ENCODE measurements at places on chromosomes 4 and X.

DNA sequence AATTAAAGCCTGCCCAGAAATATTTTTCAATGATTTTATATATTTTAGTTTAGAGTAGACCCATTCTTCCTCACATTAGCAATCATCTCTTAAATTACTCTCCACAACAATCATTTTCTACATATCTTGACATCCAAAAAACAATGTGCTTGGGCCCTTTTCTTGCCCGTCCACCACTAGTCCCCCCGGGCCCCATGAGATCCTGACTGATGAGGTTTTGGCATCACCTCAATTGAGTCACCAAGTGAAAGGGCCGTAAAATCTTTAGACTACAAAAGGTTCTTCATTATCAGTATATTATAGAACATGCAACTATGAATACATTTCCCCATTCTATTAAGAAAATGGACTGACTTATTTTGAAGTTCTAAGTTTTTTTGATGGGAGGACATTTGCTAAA, 4.0 kb upstream of the CDKL2 start:
- DNase-seq, result no peak

GRCh38 chr4:139656614-139657486, 8.8 kb upstream of the MGST2 start:
- DNase-seq, result peak; percentile 82

GRCh38 chr4:132396636-132397035, 752.5 kb upstream of the PCDH10 start:
- no peak for DNase-seq

DNA sequence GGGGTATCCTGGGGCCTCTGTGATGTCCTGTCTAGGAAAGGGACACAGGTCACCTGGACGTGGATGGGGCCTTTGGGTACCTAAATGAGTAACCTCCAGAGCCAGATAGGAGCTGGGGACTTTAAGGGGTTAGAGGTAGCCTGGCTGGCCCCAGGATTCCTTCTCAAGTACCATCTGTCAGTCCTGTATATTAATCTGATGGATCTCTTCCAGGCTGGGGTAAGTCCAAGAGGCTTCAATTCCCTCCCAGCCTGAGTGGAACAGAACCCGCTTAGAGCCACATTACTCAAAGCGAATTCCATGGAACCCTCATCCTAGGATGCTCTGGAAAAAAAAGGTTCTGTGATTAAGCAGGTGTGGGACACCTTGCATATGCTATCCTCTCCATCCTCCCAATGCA, 24.8 kb upstream of the MAP3K15 start:
- peak; percentile 59 for DNase-seq

GRCh38 chr4:157838366-157838765, 334.5 kb downstream of the GASK1B start:
- DNase-seq, result no peak

DNA sequence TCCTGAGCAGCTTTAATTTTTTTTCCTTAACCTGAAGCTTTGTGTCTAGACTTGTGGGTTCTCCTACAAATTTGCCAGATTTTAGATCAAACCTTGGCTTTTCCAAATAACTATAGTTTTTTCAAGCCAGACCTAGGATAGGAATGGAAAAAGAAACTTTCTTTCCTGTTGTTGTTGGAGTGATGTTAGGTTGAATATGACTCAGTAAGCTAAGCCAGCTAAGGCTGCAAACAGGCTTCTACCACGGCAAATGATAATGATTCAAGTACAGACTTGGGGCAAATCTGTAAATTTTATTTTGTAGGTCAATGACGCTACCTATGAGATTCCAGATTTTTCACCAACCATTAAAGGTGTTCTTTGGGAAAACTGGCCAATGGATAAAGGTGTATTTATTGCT, 45.6 kb downstream of the WDR19 start:
- no peak for DNase-seq

- no peak for DNase-seq
Observed at GRCh38 chrX:13662355-13662791, 9.4 kb downstream of the TCEANC start.

DNA sequence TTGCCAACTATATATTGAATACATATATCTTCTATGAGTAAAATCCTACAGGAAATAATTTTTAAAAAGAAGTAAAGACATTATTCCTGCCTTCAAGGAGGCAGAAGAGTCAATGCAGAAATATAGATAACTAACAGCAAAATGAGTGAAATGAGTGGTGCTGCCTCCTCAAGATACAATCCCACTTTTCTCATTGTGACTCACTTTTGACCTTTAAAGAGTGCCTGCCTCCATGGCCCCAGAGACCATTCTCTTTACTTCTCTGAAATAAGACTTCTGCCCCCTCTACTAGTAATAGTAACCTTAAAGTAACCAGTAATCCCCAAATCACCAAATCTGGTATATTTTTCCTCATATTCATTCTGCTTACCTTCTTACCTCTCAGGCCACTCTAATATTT, 15.5 kb downstream of the SLC10A7 start:
- no peak for DNase-seq

- no peak for DNase-seq
Observed at GRCh38 chr4:173008436-173008835, 160.2 kb upstream of the GALNT7 start.

DNA sequence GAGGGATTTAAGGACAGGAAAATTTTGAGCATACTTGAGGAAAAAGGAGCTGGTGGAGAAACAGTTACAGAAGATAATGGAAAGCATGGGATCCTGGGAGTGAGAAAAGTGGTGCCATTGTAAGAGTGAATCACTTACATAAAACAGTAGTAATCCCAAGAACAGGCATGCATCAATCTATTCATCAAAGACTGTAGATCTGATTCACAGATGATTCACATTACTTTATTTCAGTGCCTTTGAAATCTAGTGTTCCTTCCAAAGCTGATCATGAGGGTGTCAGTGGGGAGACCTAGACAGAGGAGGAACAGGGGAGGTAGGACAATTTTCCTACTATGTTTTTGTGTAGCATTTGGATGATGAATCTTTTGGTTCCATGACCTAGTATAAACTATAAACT, 102.7 kb downstream of the TAB3 start:
- DNase-seq, result no peak

GRCh38 chrX:125132274-125132673, 187.4 kb upstream of the TEX13C start:
- no peak for DNase-seq

DNA sequence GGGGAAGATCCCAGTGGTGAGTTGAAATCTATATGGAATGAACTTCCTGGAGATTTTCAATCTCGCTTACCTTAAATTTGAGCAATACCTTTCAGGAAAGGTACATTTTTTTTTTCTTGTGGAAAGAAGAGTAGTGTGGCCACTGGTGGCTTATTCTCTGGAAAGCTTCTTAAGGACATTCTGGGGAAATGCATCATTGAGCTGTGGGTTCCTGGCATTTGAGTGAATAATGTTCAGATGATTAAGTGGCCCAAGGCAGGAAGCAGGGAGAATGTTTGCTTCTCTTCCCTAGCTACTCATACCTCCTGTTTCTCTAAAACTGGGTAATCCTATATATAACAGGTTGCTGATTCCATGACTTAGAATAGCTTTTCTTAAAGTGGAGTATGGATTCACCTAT, 31.8 kb downstream of the STAG2 start:
- DNase-seq, result no peak

- no peak for DNase-seq
Observed at GRCh38 chr4:184475096-184475461, 729 bp upstream of the IRF2 start.

DNA sequence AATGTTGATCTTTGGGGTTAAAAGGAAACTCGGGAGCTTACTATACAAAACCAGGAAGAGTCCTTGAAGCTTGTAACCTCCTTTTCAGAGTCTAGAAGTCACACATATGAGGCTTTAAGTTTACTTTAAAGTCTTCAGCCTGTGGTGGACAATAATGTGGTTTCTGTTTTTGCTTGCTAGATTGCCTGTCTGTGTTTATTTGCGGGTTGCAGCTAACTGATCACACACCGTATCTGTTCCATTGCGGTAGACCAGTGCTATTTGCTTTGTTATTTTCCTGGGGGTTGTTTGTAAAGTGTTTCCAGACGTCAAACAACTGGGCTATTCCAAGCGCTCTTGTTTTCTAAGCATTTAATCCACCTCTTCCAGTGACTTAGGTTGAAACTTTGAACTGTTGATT, 143.0 kb upstream of the GYPA start:
- no peak for DNase-seq

DNA sequence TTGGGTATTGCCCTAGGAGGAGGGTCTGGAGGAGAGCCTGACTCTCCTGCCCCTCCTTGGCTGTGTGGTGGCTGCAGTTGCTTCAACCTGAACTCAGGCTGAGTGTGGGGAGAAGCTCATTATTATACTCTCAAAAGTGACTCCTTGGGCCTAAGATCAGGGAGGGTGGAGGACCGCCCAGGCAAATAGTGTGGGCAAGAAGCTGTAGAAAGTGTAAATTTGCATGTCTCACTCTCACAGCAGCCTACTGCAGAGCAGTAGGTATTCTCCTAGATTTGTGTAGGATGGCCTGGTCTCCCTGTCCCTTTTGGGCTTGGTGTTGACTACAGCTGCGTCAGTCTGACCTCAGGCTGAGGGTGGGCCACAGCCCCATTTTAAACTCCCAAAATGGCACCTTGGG, 156.1 kb downstream of the ZNF330 start:
- no peak for DNase-seq

DNA sequence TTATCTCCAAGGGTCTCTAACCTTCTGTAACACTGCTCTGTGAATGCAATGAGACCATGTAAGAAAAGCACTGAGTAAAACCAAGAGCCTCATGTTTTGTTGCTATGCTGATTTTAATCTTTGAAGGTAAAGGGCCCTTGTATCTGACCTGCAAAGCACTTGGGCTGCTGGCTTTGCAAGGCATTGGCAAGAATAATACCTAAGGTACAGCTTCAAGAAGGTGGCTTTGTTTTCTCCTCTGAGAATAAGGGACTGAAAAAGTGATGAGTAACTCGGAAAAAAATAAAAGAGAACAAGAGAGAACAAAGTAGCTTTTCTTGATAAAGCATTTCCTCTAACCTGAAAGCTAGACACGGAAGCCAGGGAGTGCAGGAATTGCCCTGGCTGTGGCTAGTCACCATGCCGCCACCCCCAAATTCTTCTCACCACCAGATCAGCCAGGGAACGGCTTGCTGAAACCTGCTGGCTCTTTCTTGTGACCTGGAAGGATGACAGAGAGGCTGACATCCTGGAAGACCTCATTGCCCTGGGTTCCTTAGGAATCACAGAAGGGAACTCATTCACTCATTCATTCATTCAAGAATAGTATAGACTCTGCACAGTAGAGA, 41.8 kb upstream of the HS3ST1 start:
- DNase-seq, result no peak

DNA sequence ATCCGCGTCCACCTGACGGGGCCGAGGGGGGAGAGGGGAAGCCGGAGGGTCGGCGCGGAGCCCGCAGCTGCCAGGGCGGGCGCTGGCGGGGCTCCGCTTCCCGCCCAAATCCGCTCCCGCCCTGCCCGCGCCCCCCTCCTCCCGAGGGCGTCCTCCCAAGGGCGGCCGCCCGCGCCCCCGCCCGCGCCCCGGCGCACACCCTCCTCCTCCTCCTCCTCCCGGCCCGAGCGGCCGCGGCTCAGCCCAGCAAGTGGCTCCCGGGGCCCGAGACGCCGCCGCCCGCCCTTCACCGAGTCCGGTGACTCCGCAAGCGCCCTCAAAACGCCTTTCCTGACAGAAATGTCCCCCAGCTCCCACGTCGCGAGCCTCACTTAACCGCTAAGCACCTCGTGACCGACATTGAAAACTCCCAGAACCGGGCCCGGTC, 487 bp downstream of the HMGB2 start:
- no peak for DNase-seq

DNA sequence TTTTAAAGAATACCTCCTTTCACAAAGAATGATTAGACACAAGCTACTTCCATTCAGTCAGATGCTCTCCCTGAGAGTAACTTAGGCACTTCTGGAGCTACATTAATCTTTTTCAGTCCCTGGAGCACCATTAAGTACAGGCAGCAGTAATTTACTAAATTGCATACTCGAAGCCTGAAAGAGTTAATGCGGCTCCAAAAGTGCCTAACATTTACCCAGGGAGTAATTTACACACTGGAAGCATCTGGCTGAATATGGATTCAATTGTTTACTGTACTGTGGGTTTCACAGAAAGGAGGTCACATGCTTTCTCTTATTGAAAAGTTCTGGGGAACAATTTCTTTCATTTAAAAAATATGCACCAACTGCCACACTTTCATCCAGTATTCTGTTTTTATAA, 260.8 kb upstream of the TENM3 start:
- no peak for DNase-seq

DNA sequence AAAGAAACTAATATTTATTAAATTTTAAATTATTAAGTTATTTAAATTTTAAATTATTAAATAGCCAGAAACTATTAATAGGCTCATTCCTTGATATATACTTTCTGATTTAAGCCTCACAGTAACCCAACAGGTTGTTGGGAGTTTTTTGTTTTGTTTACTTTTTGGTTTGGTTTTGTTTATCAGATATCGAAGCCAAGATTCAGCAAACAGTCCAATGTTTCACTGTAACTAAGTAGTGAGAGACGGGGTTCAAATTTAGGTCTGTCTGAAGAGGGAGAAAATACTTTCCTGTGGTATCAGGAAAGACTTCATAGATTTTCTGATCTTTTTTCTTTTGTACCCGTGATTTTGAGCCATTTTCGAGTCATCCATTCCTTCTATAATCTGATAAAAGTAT, 54.2 kb downstream of the CCDC158 start:
- DNase-seq, result no peak

DNA sequence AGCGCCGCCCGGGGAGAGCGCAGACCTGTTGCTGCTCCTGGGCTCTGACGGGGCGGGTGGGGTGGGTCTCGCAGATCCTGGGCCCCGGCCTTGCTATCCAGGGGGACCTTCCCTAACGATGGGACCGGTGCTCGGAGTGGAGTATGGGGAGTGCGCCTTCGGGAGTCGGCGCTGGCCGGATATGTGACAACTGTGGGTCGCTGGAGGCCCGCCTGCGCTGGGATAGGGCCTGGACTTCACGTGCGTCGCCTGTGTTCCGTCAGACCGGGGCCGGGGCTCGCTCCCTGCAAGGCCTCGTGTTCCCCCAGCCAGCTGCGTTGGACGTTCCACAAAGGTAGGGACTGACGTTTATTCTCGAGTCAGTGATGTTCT, 1.3 kb downstream of the TBL1X start:
- peak; percentile 9 for DNase-seq

DNA sequence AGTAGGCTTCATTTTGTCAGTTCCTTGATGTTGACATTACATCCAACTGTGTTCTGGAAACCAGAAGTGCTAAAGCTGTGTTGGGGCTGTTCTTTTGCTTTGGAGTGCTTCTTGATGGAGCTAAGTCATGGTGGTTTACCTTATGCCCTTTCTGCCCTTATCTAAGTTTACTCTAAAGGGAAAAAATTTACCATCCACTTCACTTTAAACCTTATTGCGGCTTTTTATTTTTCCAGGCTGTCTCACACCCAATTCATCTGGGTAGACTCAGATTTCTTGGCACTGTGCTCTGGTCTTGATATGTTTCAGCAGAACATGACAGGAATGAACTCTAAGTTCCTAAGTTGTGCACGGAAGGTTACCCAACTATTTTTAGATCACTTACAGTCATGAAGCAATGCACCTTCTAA, 104.7 kb upstream of the TTC29 start:
- no peak for DNase-seq

GRCh38 chr4:19259920-19260319, 991.8 kb upstream of the SLIT2 start:
- no peak for DNase-seq

GRCh38 chr4:84964995-84965552, 1.4 kb downstream of the WDFY3 start:
- no peak for DNase-seq
